ENCODE measurements at places on chromosomes 2 and 18. TPM values are rescaled to one million over a fixed set of nuclear protein-coding genes. Genes with fewer than 3 reads are reported as not detected.

GRCh38 chr2:60557486-60557864 lies 4.0 kb upstream of the BCL11A start:
- DNase-seq = no peak

DNA sequence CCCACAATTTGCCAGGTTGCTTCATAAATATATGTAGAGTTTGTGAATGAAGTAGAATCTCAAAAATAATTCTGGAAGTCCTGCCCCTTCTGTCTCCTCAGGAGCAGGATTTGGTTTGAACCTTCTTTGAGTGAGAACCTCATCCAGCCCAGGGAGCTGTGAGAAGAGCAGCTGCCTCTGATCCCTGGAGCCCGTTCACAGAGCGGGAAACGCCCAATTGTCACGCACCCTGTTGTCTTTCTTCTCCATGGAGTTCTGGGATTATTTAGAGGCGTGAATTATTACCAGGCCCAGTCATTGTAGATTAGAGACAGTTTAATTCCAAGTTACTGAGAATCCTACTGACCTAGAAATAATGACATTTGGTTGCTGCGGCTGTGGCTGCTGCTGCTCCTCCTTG lies 66.1 kb downstream of the TPO start:
- no peak for DNase-seq

GRCh38 chr2:241692448-241692847 lies 5.8 kb upstream of the DTYMK start:
- no peak for DNase-seq

DNA sequence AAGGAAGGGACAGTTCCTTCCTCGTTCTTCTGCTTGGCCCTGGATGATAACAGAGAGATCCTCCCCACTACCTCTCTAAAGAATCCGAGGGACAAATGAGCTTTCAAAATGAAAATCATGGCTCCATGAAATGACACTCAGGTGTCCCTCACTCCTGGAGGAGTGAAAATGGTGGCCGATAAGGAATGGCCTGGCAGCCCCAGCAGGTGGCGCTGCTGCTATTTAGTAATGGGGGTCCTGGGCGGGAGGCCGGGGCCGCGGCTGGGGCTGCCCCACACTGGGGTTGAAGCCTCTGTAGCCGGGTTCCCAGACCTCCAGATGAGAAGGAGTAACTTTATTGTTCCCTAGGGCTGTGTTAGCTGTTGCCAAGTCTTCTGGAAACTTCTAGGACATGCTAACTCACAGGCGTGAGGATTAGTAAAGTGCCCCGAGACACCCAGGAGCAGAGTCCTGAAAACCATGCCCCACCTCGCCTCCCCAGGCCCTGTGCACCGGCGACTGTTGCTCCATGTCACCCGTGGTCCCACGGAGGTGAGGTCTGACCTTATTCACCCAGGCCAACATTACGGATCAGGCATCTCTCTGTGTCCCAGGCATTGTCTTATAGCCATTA lies 138.0 kb downstream of the CTIF start:
- no peak for DNase-seq

DNA sequence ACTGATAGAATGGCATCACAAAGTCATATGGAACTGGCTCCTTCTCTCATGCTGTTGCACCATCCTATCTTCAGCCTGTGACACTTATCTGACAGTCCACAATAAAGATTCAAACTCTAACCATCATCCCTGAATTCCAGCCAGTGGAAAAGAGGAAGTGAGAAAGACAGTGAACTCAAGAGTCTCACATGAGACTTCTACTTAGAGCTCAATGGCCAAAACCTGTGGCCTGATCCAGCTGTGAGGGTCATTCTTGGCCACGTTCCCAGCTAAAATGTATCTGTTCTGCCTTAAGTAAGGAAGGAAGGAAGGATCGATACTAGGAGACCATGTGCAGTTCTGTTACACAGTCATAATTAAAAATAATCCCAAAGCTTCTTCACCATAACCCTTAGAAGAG lies 73.6 kb downstream of the RND3 start:
- DNase-seq = no peak

GRCh38 chr2:74876081-74876886 lies 42.4 kb downstream of the HK2 start:
- peak; percentile 28 for DNase-seq

- no peak for DNase-seq
Observed at GRCh38 chr18:79393181-79393634, 2.5 kb upstream of the NFATC1 start.

GRCh38 chr18:12278741-12279682 lies 24.9 kb downstream of the CIDEA start:
- peak; percentile 47 for DNase-seq

DNA sequence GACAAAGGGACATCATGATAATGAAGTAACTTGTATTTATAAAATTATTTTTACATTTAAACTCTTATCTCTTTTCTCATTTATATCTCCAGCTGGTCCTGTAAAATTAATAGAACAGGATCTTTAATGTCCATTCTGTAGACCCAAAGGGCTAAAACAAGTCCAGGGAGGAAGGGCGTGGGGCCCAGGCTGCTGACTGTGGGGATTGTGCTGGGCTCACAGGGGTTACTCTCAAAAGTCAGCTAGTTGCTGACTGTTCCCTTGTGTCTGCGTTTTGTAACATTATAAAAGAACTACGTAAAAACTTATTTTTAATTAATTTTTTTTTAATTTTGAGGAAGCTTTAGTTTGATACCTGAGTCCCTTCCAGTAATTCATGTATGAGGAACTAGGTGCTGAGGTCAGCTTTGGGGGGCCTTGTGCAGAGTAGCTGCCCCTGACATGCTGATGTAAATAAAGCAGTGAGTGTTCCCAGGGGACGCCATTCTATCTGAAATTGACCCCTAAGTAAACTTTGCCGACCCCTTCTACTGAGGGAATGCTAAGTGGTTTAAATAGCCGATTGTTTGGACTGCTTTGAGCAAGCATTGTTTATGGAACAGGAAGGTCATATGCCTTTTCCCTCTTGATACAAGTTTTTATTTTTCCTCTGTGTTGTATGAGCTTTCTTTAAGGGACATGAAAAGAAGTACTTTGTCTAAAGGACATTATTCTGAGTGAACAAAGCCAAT lies 56.4 kb downstream of the MERTK start:
- DNase-seq = no peak

DNA sequence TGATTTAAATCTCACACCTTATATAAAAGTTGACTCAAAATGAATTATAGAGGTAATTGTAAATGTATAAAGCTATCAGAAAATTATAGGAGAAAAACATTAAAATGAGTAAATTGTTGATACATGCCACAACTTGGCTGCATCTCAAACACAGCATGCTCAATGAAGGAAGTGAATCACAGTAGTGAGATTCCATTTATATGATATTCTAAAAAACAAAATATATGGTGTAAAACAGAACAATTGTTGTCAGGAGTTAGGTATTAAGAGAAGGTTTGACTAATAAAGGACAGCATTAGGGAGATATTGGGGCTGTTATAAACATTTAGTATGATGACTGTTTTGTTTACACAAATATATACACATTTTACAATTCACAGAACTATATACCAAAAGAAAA lies 356.6 kb upstream of the CELF4 start:
- no peak for DNase-seq

DNA sequence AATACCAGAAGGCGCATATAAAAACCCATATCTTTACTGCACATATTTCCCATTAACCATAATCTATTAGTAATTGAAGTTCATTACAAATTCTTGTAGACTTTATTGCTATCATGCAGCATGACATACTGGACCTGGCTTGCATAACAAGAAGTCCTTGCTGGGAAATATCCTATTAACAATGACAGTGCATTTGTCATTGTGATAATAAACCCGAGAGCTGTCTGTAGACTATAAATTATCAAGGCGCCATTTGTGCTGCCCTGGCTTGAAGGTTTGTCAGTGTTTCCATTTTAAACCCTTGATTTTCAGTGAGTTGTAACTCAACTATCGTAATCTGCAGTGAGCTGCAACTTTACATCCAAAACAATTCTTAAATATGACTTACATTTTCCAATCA lies 59.0 kb downstream of the HNMT start:
- DNase-seq = no peak

DNA sequence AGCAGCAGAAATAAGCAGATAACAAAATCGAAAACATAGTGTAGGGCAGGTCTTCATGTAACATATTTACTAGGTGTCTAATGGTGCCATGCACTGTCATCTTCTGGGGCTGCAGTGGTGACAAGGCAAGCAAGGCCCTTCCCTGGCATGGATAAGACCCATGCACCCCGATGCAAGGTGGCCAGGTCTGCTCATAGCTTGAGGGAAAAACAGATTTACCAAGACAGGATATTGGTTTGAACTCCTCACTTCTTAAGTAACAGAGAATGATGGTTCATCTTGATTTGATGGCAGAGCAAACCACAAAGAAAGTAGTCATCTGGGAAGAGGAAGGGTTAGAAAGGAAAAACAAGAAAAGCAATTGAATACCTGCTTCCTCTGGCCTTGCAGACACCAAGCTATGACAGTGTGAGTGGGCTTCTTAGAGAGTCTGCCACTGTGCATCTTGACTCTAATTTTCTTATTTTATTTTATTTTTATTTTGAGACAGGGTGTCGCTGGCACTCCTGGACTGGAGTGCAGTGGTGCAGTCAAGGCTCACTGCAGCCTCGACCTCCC lies 35.8 kb upstream of the EML6 start:
- no peak for DNase-seq

GRCh38 chr2:112832841-112833638 lies 3.5 kb downstream of the IL1B start:
- no peak for DNase-seq

DNA sequence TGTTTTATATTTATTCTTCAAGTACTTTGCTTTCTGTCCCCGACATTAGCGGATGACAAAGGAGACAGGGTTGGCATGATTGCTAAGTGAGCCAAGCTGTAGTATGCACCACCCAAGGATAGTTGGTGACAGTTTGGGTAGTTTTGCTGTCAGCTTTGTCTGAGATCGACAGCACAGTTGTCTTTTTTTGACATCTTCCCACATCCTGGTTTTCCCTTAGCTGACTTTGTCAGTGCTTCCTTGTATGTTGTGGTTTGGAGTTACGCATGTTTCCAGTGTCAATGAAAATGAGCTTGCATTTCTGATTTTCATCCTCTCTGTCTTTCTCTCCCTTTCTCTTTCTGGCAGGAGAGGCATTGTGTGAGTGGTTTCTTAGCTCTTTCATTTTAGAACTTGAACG lies 44.6 kb upstream of the DOCK10 start:
- DNase-seq = no peak

- DNase-seq = no peak
Observed at GRCh38 chr18:36643061-36643460, 185.7 kb downstream of the TPGS2 start.

DNA sequence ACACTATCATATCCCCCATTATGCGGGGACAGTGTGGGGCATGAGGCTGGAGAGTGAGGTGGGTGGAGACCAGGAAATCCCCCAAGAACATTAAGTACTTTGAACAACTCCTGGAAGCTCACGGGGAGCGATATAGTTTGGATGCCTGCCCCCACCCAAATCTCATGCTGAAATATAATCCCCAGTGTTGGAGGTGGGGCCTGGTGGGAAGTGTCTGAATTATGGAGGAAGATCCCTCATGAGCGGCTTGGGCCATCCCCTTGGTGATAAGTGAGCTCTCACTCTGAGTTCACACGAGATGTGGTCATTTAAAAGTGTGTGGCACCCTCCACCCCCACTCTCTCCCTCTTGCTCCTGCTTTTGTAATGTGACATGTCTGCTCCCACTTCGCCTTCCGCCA lies 97.1 kb upstream of the TMEM200C start:
- no peak for DNase-seq

DNA sequence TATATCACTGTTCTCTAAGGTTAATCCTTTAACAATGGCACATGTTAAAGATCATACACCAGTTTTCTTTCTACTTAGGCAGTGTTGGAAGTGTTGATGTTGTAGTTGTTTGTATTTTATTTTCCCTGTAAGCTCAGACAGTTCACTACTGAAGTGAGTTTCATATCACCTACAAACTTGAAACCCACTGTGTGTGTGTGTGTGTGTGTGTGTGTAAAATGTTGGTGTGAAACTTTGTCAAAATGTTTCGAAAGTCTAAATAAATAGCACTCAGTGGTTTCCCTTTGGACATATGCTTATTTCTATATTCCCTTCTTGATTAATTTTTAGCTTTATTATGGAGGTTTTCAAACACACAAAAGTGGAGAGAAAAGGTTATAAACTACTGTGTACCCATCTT lies 79.8 kb upstream of the CAVIN2 start:
- no peak for DNase-seq

GRCh38 chr2:163617517-163617916 lies 118.3 kb downstream of the FIGN start:
- no peak for DNase-seq

GRCh38 chr2:17747684-17748452 lies 5.7 kb downstream of the SMC6 start:
- DNase-seq = no peak

DNA sequence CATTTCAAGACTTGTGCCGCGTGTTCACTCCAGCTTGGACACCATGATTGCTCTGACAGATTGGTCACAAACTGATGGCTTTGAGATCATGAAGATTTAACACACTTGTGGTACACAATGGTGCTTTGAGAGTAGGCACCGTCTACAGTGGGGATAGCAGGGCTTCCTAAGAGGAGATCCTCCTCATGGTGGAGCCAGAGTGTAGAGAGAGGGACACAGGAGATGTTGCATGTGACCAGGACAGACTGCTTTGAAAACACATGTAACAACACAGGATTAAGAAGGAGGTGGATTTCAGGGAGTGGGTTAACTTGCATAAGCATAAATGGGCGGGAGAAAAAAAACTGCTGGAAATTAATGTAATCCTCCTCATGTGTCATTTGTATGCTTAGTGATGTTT lies 95.7 kb upstream of the LINC00305 start:
- DNase-seq = no peak

- no peak for DNase-seq
Observed at GRCh38 chr18:48814490-48815178, 136.1 kb downstream of the SMAD7 start.

DNA sequence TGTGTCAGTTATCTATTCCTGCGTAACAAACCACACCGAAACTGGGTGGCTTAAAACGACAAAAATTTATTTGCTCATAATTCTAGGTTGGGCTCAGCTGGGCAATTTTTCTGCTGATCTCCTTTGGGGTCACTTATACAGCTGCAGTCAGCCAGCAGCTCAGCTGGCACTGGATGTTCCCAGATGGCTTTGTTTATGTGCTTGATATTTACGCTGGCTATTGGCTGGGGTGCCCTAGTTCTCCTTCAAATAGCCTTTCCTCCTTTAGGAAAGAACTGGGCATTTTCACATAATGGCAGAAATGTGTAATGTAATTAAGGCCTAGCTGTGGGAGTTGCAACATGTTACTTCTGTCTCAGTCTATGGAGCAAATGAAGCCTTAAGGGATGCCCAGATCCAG lies 142.2 kb downstream of the B3GNT2 start:
- DNase-seq = no peak

GRCh38 chr2:241007880-241008710 lies 9.7 kb downstream of the SNED1 start:
- no peak for DNase-seq

GRCh38 chr2:173545364-173545763 lies 190.7 kb downstream of the CDCA7 start:
- no peak for DNase-seq

The UGT1A6 gene
- not detected for polyA plus RNA-seq

The FN1 gene
- 410 TPM for polyA plus RNA-seq

The ALKAL2 gene
- polyA plus RNA-seq = 1.5 TPM

The CIB4 gene
- not detected for polyA plus RNA-seq

The CDH19 gene
- polyA plus RNA-seq = 1.3 TPM

The YPEL5 gene
- polyA plus RNA-seq = 49.9 TPM

The ORC4 gene
- 38.0 TPM for polyA plus RNA-seq

The GPBAR1 gene
- polyA plus RNA-seq = 2.3 TPM

The SPP2 gene
- not detected for polyA plus RNA-seq

The DSC2 gene
- 10.1 TPM for polyA plus RNA-seq

The EGR4 gene
- not detected for polyA plus RNA-seq

The NFE2L2 gene
- polyA plus RNA-seq = 55.0 TPM

The ASXL3 gene
- polyA plus RNA-seq = 5.3 TPM

The CPLX4 gene
- polyA plus RNA-seq = not detected

The POU3F3 gene
- 0.13 TPM for polyA plus RNA-seq

Data from forelimb muscle (tissue), 1 donor.